ENCODE measurements at places on chromosomes 4 and X.

DNA sequence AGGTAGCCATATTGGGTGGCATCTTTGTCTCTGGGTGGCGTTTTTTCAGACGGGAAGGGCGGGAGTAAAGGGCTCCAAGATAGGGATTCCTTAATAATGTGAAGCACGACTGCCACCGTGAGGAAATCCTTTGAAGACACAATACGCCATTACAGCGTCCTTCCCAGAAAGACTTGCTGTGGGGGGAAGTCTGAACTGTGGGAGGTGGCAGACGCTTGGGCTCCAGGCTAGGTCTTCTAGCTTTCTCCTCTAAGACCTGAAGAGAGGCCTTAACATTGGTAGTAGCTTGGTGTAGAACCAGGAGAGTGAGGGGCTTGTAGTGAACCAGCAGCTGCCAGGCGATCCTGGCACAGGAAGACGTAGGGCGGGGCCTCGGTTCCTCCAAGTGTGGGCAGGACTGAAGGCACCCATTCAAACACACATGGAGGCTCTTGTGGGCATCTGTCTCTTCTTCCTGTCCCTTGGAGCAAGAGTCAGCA, 197.3 kb downstream of the OR13H1 start:
- DNase-seq, result no peak

GRCh38 chr4:6456450-6456849, 16.0 kb downstream of the PPP2R2C start:
- no peak for DNase-seq

GRCh38 chr4:102761906-102762305, 1.1 kb upstream of the MANBA start:
- no peak for DNase-seq

GRCh38 chr4:1192493-1193205, 20.3 kb upstream of the SPON2 start:
- DNase-seq, result no peak

DNA sequence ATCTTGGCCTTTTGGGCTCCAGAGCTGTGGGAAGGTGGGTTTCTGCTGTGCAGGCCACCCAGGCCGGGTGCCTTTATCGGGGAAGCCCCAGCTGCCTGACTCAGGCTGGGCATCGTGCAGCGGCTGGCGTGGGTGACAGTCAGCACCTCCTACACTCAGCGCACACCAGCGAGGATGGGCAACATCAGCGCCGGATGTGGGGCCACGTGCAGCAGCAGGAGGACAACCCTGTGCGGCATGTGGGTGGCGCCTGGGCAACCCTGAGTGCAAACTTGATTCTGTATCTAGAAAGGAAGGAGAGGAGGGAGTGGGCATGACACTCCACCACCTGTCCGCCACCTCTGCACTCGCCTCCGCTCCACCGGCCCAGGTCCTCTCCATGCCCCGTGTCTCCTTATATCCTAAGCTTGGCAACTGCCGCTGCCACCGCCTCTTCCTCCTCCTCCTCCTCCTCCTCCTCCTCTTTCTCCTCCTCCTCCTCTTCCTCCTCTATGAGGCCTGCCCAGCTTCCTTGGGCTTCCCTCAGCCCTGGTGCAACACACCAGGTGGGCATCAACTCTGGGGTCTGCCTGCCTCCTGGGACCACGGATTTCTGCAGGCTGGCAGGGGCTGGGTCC, 107.4 kb upstream of the AFAP1 start:
- DNase-seq, result no peak

- no peak for DNase-seq
Observed at GRCh38 chrX:69365349-69365748, 138.8 kb upstream of the NALF2 start.

DNA sequence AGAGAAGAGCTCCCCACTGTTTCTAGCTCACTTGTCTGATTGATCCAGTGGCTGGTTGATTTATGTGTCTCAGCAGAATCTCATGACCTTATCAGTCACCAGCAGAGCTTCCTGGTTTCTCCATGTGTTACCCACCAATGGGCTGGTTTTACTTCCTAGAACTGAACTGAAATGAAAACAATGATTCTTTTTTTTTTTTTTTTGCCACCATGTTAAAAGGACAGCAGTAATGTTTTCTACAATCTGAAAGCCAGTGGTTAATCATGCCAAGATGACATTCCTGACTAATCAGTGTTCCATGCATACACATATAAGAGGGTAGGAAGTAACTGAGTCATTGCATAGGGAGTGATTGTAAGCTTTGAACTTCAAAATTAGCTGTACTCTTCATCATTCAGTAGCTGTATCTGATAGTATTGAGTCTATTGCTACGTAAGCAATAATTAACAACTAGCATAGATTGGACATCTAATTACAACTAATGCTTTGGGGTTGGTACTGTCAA, 67.7 kb downstream of the SLC4A4 start:
- DNase-seq, result no peak

DNA sequence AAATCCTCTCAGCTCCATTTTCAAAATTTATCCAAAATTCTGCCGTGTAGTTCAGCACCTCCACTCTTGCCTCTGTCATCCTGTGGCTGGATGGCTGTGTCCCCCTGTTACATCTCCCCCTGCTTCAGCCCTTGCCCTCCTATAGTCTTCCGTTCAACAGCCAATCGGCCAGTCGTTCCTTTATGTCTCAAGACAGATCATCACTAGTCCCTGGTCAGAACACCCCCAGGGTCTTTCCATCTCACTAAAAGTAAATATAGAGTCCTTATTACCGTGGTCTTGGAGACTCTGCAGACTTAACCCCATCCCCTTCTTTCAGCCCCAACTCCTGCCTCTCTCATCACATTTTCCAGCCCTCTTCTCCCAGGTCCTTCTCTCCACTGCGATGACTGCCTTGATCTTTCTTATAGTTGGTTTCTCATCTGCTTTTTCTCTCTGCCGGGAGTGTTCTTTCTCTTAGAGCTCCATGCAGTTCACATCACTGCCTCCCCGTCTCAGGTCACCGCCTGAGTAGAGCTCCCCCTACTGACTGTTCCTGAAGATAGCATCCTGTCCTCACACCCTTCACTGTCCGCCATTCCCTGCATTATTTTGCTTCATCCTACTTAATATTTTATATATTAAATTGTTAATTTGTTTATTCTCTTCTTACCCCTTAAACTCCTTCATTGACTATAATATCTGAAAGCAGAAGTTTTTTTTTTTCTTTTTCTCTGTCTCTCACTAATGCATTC, 736.9 kb upstream of the MAGEB2 start:
- no peak for DNase-seq

DNA sequence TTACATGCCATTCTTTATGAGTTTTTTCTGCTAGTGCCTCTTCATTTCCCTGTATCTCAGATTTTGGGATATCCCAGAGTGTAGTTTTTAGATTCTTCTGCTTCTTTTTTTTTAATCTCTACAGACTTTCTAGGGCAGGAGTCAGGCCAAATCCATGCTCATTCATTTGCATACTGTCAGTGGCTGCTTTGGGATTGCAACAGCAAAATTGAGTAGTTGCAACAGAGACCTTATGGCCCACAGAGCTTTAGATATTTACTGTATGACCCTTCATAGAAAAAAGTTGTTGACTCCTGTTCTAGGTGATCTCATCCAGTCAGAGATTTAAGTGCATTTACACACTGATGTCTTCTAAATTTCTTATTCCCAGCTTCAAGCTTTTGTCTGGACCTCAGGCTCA, 35.3 kb downstream of the ARFIP1 start:
- no peak for DNase-seq

GRCh38 chr4:87734084-87734483, 65.3 kb upstream of the IBSP start:
- no peak for DNase-seq

DNA sequence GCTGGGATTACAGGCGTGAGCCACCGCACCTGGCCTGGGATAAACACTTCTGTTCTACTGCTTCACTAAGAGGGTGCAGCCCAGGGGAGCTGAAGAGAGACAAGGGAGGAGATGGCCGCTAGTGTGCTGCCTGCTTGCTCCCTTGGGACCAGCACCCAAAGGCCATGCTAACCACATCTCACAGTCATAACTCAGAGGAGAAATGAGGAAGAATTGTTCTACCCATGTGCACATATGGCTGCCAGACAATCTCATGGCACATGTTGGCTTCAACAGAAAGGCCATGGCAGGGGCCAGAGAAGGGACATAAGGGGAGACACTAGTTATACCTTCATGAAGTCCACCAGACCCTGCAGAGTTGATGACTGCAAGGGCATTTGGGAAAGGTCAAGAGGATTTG, 22.4 kb downstream of the CLDN22 start:
- no peak for DNase-seq

- no peak for DNase-seq
Observed at GRCh38 chrX:153831429-153832150, 1.2 kb upstream of the PDZD4 start.

DNA sequence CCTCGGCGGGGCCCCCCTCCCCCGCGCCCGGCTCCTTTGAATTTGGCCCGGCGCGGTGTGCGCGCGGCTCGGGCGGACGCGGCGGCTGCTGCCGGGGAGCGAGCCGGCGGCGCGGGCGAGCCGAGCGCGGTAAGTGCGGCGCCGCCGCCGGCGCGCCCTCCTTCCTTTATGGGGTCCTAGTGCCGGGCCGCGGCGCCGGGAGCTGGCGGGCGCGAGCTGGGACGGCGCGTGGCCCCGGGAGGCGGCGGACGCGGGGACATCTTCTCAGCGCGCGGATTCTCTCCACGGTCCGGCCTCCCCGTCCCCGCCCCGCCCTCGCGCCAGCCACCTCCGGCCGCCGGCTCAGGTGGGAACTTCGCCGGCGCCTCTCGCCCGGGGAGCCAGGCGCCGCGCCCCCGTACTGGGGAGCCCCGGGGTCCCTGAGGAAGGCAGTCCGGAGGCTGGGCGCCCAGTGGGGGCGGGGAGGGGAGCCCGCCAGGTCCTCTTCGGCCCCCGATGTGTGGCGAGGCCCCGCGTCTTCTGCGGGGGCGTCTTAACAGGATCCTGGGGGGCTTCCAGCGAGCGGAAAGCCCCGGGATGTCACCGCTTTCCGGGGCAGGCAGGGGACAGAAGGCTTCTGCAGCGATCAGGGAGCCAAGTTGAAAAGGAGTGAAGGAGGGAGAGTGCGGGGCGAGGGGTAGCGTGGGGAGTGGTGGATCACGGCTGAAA, 98.4 kb upstream of the TENM3 start:
- no peak for DNase-seq

- no peak for DNase-seq
Observed at GRCh38 chr4:21625447-21625846, 323.1 kb downstream of the KCNIP4 start.

DNA sequence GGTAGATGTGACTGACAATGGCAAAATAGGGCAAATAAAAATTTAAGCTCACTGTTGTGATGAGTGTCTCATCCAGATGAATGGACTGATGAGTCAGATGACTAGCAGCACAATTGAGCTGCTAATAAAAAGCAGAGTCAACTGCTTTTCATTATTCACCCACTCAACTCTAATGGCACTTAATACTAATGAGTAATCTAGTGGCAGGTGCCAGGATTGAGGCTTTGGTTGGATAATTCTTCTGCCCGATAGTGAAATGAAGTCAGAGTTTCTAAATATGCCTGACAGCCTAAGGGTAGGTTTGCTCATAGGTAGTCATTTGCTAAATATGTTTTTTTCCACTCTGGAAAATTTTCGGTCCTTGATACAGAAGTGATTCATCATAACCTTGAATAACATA, 10.4 kb downstream of the OGT start:
- no peak for DNase-seq

DNA sequence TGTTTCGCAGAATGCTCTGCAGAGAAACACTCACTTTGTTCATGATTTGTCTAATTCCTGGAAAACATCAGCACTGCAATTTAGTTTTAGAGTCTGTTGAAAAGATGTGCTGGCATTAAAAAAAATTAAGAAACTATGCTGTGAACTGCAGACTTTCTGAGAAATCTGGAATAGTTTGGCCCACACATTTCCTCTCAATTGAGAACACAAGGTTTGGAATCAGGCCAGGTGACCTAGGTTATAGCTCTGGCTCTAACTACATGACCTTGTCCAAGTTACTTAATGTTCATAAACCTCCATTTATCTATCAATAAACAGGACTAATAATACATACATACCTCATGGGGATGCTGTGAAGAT, 61.4 kb upstream of the ENPEP start:
- no peak for DNase-seq

GRCh38 chr4:87122252-87122651, 98.2 kb downstream of the KLHL8 start:
- DNase-seq, result peak; percentile 80

DNA sequence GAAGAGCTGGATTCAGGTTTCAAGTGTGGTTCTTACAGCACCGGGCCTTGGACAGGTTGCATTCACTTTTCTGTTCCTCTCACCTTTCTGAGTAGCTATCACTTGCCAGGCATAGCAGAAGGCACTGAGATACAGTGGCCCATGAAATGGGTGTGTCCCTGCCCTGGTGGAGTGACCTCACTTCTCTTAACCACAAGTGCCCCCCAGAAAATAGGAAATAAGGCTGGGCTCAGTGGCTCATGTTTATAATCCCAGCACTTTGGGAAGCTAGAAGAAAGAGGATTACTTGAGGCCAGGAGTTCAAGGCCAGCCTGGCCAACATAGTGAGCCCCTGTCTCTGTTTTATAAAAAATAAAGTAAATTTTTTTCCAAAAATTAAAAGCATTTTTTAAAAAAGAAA, 101.7 kb upstream of the KIT start:
- no peak for DNase-seq

Data from left lung (tissue), 14 donors.